Esophagus mucosa (tissue), 1 donor: ENCODE measurements at places on chromosomes 7 and 10. TPM values are rescaled to one million over a fixed set of nuclear protein-coding genes. Genes with fewer than 3 reads are reported as not detected.

DNA sequence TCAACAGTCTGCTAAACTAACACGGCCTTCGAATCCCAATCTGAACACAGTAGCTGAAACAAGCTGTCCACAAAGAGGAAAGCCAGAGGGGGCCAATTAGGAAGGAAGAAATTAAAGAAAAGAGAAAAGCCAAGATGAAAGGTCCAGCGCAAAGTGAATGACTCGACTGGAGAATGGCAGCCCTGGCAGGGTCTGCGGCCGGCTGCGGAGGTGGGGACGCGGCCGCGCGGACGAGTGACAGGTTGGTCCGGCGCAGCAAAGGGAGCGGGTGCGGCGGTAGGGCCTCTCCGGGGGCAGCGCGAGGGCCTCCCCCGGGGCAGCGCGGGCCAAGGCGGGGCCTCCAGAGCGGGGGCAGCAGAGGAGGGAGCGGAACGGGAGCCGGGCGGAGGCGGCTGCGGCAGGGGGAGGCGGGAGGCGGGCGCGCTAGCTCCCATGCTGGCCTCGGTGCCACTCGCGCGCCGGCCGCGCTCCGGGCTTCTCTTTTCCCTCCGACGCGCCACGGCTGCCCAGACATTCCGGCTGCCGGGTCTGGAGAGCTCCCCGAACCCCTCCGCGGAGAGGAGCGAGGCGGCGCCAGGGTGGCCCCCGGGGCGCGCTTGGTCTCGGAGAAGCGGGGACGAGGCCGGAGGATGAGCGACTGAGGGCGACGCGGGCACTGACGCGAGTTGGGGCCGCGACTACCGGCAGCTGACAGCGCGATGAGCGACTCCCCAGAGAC is at the start of gene VWC2:
TSS of gene VWC2 (plus strand) at position 421 of the 718 bp plus-strand sequence. CDS start 1,798 bp downstream, outside the sequence.
- no peak for ATAC-seq

The CDH23 gene
- 1.3 TPM for total RNA-seq

The ANKRD61 gene
- not detected for total RNA-seq

The ECHDC3 gene
- total RNA-seq: 17.8 TPM

The CLDN3 gene
- 0.64 TPM for total RNA-seq

DNA sequence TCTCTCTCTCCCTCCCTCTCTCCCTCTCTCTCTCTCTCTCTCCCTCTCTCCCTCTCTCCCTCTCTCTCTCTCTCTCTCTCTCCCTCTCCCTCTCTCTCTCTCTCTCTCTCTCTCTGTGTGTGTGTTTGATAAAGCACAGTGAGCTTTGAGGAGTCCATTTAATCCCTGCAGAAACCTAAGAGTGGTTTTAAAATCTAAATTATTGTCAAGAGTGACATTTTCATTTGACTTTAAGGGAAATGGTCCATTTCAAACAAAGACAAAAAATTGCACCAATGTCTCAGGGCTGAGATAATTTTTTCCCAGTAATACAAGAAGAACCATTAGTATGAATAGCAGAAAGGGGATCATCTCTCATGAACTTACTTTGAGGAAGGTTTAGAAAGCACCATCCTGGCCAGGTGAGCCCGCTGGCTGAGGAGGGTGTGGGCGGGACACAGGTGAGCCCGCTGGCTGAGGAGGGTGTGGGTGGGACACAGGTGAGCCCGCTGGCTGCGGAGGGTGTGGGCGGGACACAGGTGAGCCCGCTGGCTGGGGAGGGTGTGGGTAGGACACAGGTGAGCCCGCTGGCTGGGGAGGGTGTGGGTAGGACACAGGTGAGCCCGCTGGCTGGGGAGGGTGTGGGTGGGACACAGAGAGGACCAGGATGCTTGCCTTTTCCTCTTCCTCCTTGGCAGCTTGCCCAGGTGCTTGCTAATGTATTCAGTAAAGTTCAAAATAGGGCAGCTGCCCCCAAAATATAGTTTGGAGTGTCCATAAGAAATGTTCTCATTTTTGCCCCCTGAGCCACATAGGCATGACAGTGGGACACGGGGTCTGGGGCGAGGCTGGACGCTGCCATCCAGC is 125.0 kb downstream of the DNAJB6 start:
- no peak for ATAC-seq

GRCh38 chr10:81696609-81697388 is 178.2 kb upstream of the NRG3 start:
- ATAC-seq: no peak

GRCh38 chr10:99731306-99732032 is 458 bp downstream of the COX15 start:
- no peak for ATAC-seq

DNA sequence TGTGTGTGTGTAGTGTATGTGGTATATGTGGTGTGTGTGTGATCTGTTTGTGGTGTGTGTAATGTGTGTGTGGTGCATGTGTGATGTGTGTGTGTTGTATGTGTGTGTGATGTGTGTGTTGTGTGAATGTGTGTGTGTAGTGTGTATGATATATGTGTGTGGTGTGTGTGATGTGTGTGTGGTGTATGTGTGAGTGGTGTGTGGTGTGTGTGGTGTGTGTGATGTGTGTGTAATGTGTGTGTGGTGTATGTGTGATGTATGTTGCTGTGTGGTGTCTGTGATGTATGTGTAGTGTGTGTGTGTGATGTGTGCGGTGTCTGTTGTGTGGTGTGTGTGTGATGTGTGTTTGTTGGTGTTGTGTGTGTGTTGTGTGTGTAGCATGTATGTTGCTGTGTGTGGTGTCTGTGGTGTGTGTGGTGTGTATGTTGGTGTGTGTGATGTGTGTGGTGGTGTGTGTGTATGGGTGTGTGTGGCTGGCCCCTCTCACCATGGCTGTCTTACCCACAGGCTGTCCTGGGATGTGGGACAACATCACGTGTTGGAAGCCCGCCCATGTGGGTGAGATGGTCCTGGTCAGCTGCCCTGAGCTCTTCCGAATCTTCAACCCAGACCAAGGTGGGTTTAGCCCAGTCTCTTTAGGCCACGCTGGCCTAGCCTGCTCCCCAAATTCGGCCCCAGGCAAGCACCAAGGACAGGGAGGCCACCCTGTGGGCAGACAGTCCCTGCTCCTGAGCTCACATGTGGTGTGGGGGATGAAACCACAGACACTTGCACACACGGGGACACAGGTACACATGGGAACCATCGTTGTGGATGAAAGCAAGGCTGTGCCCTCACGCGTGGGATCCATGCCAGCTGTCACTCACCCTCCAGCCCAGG is 25.6 kb downstream of the ADCYAP1R1 start:
- no peak for ATAC-seq

The BTBD16 gene
- total RNA-seq: 0.16 TPM

The KCP gene
- total RNA-seq: 1.8 TPM

GRCh38 chr7:35286422-35286821 is 32.5 kb upstream of the TBX20 start:
- no peak for ATAC-seq

DNA sequence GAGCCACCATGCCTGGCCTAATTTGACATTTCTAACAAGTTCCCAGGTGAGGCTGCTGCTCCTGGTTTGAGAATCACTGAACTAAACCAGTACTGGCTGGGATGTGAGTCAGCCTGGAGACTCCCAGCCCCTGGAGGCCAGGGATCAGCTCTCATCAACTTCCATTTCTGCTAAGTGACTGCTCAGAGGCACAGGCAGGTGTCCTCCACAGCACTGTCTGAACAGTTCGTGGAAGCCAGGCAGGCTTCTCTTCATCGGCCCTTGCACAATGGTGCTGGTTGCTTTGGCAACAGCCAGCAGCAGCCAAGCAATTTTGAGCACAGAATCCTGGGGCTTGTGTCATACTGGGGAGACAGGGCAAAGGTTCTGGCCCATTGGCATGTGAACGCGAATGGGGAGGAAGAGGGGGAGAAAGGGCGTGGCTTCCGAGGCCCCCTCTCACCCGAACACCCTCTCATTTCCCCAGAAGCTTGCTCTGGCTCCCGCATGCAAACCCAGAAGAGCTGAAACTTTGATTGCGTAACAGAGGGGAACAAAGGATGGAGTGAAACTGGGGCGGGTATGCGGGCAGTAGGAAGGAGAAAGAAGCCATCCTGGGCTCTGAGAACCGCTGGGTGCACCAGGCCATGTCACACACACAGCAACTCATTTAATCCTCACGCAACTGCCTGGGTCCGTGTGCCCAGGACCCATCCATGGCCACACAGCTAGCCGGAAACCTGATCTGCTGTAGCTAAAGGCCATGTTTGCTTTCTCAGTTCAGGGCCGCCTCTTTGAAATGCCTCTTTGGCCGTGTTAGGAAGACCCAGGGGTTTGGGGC is 9.0 kb upstream of the POR start:
- ATAC-seq: peak; percentile 97

DNA sequence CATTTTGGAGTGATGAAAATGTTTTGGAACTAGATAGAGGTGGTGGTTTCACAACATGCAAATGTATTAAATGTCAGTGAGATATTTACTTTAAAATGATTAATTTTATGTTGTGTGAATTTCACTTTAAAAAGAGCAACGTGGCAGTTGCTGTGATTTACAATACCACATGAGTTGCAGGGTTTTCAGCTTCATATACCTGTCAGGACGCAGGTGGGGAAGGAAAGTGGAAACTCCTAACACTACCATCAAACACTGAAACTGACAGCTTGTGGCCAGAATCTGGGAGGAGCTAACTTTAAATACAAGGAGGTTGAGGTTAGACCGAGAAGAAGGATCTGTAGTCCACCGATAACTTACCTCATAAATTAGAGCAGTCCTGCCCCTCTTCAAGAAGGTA is 168.9 kb upstream of the TMEM72 start:
- no peak for ATAC-seq

The JCAD gene
- total RNA-seq: 2.3 TPM

DNA sequence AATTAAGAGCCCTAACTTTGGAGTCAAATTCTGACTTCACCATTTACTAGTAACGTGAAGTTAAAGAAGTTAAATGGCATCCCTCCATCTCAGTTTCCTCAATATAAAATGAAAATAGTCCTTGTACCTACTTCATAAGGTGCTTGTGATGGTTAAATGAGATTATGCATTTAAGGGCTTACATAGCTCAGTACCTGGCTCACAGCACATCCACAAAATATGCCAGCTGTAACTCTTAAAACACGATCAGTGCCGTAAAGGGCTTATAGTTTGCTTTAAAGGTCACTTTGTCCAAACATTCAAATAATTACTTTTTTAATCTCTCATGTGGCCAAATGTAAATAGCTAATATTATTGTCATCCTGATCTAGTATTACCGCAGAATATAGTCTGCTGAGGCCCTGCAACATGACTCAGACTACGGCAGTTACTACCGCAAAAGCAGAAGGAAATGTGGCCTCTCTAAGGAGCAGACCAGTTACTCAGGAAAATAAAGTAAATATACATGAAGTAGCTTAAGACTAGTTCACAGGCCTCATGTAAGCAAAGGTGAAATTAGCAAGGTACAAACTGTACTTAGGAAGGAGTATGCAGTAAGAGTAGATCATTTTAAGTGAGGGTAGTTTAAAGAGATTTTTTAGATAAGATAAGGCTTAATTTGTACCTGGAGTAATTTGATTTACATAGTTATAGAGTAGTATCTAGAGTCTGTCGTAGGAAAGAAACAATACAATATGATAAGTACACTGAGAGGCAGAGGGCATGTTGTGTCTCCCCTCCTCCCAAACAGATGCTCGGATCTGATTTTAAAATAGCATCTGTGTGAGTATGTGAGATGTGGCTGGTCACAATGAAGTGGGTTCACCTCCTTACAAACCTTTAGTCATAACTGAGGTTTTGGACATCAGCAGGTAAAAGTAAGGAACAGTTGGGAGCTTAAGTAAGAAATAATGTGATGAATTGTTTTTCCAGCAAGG is 13.1 kb downstream of the CASP2 start:
- no peak for ATAC-seq

The SH2D4B gene
- 0.04 TPM for total RNA-seq

- no peak for ATAC-seq
Observed at GRCh38 chr7:68958571-68958970, 639.7 kb upstream of the AUTS2 start.

DNA sequence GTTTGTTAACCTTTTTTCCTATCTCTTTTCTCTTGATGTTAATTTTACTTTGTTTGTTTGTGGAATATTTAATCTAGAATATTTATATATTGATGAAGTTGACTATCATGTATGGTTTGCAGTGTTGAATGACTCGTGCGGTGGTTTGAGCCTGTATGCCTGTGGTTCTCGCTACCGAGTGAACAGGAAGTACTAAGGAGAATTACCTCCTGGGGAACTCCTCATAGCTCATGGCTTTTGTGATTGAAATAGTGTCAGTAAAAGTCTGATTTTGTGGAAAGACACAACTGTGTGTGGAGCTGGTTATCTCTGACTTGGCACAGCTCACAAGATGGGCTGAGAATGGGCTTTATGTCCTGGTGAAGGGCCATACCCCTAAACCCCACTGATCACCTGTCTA is 498.6 kb downstream of the GLRX3 start:
- no peak for ATAC-seq

DNA sequence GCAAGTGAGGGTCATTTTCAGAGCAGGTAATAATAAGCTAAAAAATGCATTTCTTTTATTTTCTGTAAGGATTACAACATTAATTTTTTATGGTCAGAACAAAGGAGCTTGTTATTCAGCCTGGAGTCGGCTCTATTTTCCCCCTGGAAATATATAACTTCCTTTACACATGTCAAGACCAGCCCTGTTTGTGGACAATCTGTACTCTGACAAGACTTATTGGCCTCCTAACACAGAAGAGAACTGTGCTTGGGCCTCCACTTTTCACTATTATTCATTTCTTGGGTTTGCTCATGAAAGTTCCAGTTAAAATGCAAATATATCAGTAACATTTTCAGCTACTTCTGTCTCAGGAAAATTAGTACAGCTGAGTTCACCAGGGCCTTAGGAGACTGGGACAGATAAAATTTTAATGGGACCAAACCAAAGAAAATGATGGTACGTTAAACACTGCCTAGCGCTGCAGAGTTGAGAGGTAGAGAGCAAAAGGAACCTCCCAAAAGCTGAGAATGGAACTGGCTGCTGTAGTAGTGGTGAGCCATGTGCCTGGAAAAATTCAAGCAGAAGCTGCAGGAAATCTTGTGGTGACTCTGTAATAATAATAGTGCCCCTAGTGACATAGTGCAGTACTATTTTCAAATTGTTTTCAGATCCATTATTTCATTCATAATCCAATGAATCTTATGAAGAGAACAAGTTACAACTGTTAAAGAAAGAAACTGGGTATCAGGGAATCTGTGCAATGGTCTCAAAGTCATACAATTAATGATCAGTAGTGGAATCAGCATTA is 227.2 kb upstream of the KIAA1217 start:
- ATAC-seq: no peak

The HSPA14 gene
- total RNA-seq: 10.7 TPM

GRCh38 chr10:99708428-99709012 is 23.4 kb downstream of the COX15 start:
- ATAC-seq: no peak

DNA sequence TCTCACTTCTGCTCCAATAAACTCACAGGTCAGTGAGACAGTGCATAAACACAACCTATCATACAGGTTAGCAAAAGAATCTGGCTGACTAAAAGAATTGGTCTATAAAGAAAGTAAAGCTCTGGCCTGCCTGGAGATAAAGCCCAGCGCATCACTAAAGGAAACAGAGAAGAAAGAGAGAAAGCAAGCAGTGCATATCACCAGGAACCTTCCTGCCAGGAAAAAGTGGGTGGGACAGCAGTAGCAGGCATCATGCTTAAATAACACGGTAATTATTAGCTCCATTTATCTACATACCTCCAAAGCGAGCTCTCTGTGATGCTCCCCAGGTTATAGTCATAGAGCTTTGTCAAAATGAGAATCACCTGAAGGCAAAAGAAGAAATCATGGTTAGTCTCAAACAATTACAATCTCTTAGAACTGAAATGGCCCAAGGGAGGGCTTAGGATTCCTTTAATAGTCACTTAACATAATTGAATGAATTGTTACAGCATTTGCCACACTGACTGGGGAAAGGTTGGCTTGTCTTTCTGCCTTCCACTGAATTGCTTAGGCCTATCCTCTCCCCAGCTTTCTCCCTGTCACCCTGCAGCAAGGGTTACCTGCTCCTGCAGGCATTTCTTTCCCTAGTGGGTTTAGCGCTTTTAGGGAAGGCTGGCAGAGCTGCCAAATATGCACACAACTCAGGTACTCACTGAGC is 208.1 kb downstream of the SORCS1 start:
- ATAC-seq: no peak

The NPFFR1 gene
- 0.04 TPM for total RNA-seq

The OPTN gene
- 29.6 TPM for total RNA-seq
